ENCODE measurements at places on chromosomes 16 and 17. TPM values are rescaled to one million over a fixed set of nuclear protein-coding genes. Genes with fewer than 3 reads are reported as not detected.
A peak's percentile ranks its signal among the peaks of the same experiment; 100 is the strongest.

PRR15L gene
- 30.2 TPM for total RNA-seq

GDPD3 gene
- 7.8 TPM for total RNA-seq

PRPF8 gene
- 206 TPM for total RNA-seq

TRAF7 gene
- total RNA-seq = 118 TPM

CACNA1G gene
- not detected for total RNA-seq

ZNF287 gene
- total RNA-seq = not detected

CXCL16 gene
- total RNA-seq = 73.1 TPM

- H3K4me1 ChIP-seq = no peaks in the 10 kb centered on the region
- peaks cover 27% of the 10 kb centered on the region for H3K36me3 ChIP-seq
- H3K27ac ChIP-seq = no peak overlapping the region
- DNase-seq = no peak
- H3K27me3 ChIP-seq = no peaks in the 10 kb centered on the region
Measured at GRCh38 chr17:30858556-30859250, 26.9 kb downstream of the ATAD5 start.

DNA sequence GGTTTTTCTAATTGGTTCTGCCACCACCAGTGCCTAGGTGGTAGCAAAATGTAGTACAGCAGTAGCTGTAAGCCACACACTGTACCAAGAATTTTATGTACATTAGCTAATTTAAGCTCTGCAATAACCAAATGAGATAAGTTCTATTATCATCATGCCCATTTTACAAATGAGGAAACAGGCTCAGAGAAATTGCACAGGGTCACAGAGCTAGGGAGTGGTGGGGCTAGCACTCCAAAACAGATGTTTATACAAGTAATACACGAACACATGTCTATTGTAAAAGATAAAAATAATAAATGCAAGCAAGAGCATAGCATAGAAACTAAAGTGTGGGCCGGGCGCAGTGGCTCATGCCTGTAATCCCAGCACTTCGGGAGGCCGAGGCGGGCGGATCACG is 13.6 kb downstream of the RSAD1 start:
- no peak overlapping the region for H3K4me3 ChIP-seq
- DNase-seq = no peak
- H3K27me3 ChIP-seq = no peaks in the 10 kb centered on the region

- no peaks in the 10 kb centered on the region for H3K36me3 ChIP-seq
- no peak for DNase-seq
- H3K27ac ChIP-seq = no peak overlapping the region
- H3K27me3 ChIP-seq = peaks cover 63% of the 10 kb centered on the region
- H3K4me1 ChIP-seq = no peaks in the 10 kb centered on the region
- no peak overlapping the region for H3K4me3 ChIP-seq
Measured at GRCh38 chr17:50311112-50311460, 34.8 kb upstream of the XYLT2 start.

- H3K27ac ChIP-seq = no peak overlapping the region
- peak overlapping the region; percentile 77 for H3K4me3 ChIP-seq
- DNase-seq = no peak
- peaks cover 10% of the 10 kb centered on the region for H3K27me3 ChIP-seq
- peaks cover 25% of the 10 kb centered on the region for H3K36me3 ChIP-seq
Measured at GRCh38 chr17:79024901-79025737, 1.1 kb downstream of the C1QTNF1 start.

- no peak overlapping the region for H3K27ac ChIP-seq
- no peaks in the 10 kb centered on the region for H3K27me3 ChIP-seq
- no peak overlapping the region for H3K4me3 ChIP-seq
- peaks cover 22% of the 10 kb centered on the region for H3K4me1 ChIP-seq
- peaks cover 8% of the 10 kb centered on the region for H3K36me3 ChIP-seq
Measured at GRCh38 chr17:10117581-10118001, 80.8 kb downstream of the GAS7 start.

DNA sequence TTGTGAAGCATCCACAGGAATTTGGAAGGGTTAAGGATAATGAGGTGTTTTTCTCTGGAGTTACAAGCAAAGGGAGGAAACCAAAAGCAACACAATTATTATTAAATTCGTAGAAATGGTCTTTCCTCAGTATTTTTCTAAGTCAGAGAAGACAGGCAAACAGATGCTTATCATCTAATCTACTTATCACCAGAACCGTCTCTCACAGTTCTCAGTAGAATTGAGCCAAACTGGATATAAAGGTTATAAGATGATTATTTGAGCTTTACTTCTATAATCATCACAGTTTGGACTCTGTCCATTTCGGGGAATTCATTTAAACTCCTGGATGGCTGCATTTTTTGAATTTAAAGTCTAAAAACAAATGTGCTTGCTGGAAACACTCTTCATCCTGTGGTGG is 245.0 kb downstream of the KCNJ2 start:
- no peak overlapping the region for H3K4me3 ChIP-seq
- no peak for DNase-seq
- H3K27me3 ChIP-seq = no peaks in the 10 kb centered on the region
- H3K27ac ChIP-seq = no peak overlapping the region

DNA sequence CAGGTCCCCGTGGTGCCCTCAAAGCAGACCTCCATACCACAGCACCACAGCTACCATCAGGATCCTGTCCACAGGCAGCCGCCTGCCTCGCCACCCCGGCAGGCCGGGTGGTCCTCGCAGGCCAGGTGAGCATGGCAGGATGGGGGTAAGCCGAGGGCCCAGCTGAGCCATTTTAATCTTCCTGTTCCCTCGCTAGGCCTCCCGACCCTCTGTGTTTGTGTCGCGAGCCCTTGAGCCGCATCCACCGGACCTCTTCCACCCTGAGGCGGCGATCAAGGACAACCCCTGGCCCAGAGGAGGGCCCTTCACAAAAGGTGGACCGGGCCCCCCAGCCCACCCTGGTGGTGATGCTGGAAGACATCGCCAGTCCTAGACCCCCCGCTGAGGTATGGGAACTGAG is 2.0 kb downstream of the PRR14 start:
- peaks cover 21% of the 10 kb centered on the region for H3K4me1 ChIP-seq
- no peak for DNase-seq
- no peak overlapping the region for H3K27ac ChIP-seq
- peaks cover 53% of the 10 kb centered on the region for H3K36me3 ChIP-seq
- no peaks in the 10 kb centered on the region for H3K27me3 ChIP-seq
- H3K4me3 ChIP-seq = peak overlapping the region; percentile 96

DNA sequence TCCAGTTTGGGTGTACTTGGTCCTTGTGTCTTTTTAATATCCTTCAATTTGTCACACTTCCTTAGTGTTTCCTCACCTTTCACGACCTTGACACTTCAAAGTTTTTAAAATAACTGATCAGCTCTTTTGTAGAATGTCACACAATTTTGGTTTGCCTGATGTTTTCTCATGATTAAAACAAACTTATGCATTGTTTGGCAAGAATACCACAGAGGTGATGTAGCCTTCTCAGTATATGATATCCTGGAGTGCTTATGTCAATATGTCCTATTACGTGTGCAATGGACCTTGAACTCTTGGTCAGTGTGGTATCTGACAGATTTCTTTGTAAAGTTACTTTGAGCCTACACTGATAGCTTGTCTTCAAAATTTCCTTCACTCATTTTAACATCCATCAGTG is 297.4 kb downstream of the CNTNAP4 start:
- DNase-seq = peak; percentile 35
- no peak overlapping the region for H3K4me3 ChIP-seq
- no peaks in the 10 kb centered on the region for H3K27me3 ChIP-seq
- no peaks in the 10 kb centered on the region for H3K36me3 ChIP-seq
- peak overlapping the region; percentile 63 for H3K27ac ChIP-seq

DNA sequence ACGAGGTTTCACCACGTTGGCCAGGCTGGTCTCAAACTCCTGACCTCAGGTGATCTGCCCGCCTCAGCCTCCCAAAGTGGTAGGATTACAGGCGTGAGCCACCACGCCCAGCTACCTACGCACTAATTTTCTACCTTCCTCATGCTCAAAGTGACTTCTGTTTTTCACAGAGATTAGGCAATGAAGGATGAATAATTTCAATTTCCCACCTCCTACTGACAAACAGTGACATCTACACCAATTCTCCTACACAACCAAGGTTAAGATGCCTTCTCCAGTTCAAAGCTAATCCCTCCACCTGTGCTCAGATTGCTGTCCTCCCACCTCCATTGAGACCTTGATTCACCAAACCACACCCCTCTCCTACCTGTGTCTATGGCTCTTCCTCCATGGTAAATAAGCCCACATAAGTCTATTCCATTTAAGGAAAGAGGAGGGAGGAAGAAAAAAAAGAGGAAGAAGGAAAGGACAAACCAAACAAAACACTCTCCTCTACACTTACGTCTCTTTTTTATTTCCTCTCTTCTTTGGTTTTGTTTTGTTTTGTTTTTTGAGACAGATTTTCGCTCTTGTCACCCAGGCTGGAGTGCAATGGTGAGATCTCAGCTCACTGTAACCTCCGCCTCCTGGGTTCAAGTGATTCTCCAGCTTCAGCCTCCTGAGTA is 5.5 kb upstream of the MED11 start:
- no peak for DNase-seq
- peaks cover 15% of the 10 kb centered on the region for H3K27me3 ChIP-seq
- H3K27ac ChIP-seq = no peak overlapping the region
- H3K36me3 ChIP-seq = peaks cover 16% of the 10 kb centered on the region

DNA sequence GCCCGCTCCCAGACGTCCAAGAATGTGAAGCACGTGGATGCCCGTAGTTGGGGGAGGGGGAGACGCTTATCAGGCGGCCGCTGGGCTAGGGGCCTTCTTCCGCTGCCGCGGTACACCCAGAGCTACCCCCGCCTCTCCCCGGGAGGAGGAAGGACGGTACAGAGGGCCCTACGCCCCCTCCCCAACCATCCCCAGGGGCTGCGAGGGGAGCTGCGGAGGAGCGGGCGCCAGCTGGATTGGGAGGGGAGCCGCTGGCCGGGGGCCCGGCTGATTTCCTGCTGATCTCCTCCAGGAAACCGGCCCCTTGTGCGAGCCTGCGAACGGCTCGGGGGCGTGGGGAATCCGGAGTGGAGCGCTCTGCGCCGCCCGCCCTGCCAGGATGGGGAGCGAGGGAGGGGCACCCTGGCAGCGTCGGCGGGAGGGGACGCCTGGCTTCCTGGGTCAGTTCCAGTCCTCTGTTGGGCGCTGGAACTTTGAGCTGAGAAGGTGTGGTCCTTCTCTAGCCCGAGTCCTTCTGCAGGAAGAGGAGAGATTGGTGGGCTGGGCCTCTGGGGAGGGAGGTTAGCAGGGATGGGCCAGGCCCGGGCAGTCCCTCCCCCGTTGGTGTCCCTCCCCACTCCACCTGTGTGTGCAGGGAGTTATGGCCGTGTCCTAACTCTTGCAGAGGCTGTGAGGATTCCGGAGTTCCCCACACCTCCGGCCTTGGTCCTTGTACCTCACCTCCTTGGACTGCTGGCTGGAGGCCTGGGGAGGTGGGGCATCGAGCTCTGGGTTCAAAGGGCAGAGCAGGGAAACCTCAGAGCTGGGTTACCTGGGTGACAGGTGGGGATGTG is 19.2 kb downstream of the GJD3 start:
- peak; percentile 99 for DNase-seq
- H3K4me1 ChIP-seq = peaks cover 85% of the 10 kb centered on the region
- peak overlapping the region; percentile 89 for H3K4me3 ChIP-seq
- H3K36me3 ChIP-seq = peaks cover 80% of the 10 kb centered on the region

- H3K36me3 ChIP-seq = no peaks in the 10 kb centered on the region
- no peak overlapping the region for H3K4me3 ChIP-seq
- peaks cover 10% of the 10 kb centered on the region for H3K4me1 ChIP-seq
Measured at GRCh38 chr17:40598619-40599467, 33.6 kb upstream of the CCR7 start.

- H3K4me3 ChIP-seq = no peak overlapping the region
- peaks cover 57% of the 10 kb centered on the region for H3K4me1 ChIP-seq
- H3K27ac ChIP-seq = no peak overlapping the region
- peaks cover 12% of the 10 kb centered on the region for H3K36me3 ChIP-seq
- H3K27me3 ChIP-seq = no peaks in the 10 kb centered on the region
Measured at GRCh38 chr17:46163929-46164594, 29.2 kb downstream of the KANSL1 start.

GRCh38 chr16:9846362-9847099 is 335.7 kb downstream of the GRIN2A start:
- H3K4me3 ChIP-seq = peak overlapping the region; percentile 48
- H3K36me3 ChIP-seq = peaks cover 36% of the 10 kb centered on the region
- peak overlapping the region; percentile 99 for H3K27ac ChIP-seq
- peaks cover 51% of the 10 kb centered on the region for H3K4me1 ChIP-seq
- H3K27me3 ChIP-seq = no peaks in the 10 kb centered on the region
- peak; percentile 23 for DNase-seq

Data from Calu3 (cell line).